ENCODE measurements at places on chromosomes 6 and 20. TPM values are rescaled to one million over a fixed set of nuclear protein-coding genes. Genes with fewer than 3 reads are reported as not detected.

Gene GJA10
- polyA plus RNA-seq = not detected

DNA sequence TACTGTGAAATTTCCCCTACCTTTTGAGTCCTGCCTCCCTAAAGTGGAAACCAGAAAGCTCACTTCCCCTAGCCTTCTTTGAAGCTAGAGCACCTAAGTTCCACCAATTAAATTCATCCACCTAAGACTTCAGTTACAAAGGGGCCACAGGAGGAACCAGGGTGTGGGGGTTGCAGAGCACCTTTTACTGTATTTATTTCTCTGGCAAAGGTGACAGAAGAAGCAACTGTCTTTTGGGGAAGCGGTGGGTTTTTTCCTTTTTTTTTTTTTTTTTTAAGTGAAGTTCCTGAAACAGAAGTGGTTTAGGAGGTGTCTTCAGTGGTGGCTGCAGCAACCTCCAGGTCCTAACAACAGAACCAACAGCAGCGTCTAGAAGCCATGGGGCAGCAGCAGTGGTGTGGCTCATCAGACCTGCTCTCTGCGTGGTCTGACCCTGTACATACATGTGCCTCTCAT lies 13.1 kb downstream of the PSMB9 start:
- DNase-seq = no peak

DNA sequence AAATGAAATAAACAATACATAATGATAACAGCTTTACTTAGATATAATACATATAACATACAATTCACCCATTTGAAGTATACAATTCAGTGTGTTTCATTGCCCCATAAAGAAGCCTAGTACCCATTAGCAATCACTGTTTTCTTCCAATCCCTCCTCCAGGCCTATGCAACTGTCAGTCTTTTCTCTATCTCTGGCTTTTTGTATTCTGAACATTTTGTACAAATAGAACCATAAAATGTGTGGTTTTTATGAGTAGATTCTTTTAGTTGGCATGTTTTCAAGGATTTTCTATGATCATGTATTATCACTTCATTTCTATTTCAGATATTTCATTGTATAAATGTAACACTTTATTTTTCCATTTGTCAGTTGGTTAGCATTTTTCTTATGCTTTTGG lies 54.6 kb upstream of the MYO6 start:
- no peak for DNase-seq

- DNase-seq = no peak
Measured at GRCh38 chr20:2624190-2624589, 28.2 kb upstream of the NOP56 start.
